CD4-positive, alpha-beta T cell treated with Interleukin-12 subunit alpha and Interleukin-12 subunit beta, for 1 hour (primary cell): ENCODE measurements at places on chromosomes 3 and 15.

DNA sequence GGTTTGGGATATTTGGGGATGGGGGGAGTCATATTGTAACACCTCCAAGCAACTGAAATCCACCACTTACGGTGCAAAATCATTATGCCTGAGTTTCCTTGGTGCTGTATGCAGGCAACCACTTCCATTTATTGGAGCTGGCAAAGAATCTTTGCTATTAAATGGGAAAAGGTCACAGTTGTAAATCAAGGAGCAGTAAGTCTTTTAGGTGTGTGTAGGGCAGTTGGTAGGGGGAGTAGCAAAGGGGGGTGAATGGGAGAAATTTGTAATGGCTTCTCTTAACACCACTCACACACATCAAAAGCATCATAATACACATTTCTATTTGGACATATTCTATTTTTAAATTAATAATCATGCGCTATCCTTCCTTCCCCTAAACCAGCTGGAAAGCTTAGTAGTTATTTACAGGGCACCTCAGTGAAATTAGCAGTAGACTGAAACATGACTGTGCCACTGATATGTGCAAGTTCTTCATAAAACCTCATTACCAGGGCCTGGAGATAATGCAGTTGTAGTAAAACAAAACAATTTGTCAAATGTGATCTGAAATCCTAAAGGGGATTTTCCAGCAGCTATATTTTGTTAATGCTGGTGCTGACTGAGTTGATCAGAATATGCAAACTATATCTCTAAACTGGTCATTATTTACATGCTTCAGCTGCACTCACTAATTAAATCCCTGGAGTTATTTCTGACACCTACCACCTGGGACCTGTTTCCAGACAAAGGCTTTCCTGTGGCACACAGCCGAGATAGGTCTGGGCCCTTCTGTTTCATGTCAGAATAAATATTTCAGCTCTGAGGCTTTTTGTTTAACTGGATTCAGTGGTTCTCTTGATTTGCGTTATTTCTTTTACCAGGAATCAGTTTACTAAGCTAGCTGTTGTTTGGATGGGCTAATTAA, 90.1 kb downstream of the B3GALNT1 start:
- no peak for DNase-seq

DNA sequence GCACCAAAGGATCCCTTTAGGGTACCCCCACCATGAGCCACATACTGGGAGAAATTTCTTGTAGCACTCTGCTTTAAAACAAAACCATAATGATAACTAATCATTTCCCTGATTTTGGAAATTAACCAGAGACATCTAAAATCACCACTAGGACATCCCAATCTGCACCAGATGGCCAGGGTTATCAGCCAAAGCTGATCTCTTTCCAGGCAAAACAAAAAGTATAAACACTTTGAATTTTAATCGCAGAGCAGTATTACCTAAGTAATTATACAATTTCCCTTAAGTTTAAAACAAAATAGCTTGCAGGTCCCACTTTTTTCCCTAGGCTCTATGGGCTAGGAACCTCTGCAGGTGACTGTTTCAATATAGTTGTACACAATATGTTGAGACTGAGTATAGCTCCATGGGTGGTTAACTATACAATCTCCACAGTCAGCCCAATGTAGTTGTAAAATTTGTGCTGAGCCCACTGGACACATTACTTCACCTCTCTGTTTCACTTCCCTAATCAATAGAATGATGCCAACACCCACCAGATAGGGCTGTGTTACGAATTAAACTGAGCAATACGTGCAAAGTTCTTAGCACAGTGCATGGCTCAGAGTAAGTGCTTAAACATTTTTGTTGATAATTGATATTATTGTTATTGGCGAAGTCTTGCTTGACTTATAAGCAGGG, 629 bp upstream of the NOX5 start:
- DNase-seq, result no peak

- DNase-seq, result no peak
These were observed 512.6 kb upstream of the PPP2R3A start for GRCh38 chr3:135452881-135453280.

GRCh38 chr15:40511093-40511471, 40.3 kb downstream of the CHST14 start:
- DNase-seq, result no peak

GRCh38 chr15:43550527-43551363, 33.3 kb downstream of the MAP1A start:
- DNase-seq, result no peak

DNA sequence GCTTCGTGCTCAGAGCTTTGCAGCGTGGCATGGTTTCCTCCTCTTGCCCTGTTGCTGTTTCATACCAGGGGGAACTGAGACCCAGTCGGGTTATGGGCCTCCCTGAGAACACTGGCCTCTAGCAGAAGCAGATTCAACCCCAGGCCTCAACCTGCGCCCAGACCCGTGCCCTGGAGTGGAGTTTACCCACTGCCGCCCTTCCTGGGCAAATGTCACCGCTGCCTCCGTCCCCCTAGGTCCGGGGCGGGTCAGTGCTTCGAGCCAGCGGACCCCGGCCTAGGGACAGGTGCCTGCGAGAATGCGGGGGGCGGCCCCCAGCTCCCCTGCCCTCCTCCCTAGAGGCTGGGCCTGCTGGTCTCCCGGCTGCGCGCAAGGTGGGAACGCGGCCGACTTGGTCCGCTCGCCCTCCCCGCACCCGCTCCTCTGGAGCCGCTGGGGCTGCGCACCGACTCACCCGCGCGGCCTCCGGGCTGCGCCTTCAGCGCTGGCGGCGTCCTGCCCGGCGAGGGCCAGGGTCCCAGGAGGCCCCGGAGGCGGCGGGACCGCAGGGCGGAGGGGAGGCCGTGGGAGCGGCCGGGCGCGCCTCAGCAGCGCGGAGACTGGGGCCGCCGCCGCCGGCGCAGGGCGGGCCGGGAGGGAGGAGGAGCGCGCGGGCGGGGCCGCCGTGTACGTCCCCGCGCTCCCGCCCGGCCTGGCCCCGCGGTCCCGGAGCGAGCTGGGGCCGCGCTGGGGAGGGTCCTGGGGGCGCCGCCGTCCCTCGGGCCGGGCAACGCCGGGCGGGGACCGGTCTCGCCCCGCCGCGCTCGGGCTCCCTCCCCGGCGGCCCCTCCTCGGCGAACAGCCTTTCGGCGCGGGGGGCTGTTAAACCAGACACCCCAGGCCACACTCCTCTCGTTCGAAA, at the start of gene PIGZ:
PIGZ (minus strand) TSS at position 601 of the 901 bp plus-strand sequence. CDS start 16,802 bp downstream, outside the sequence.
- peak; percentile 35 for DNase-seq

GRCh38 chr3:55597641-55598040, 110.5 kb upstream of the WNT5A start:
- DNase-seq, result no peak
